ENCODE measurements at places on chromosomes 12 and 14.

DNA sequence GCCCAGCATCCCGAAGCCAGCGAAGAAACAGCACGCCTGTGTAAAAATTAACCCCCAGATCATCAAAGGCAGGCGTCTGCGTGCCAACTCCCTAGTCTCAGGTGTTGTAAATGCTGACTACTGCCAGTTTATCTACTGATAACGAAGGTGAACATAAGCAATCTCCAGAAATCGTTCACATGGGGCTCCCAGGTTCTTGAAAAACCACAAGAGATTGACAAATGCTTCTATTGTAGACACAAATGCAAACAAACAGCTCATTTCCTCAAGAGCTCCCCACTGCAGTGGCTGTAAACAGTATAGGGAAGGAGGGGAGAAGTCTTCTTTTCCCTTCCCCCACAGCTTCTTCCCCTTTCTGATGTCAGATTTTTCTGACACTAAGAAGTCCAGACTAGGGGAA lies 5.3 kb upstream of the PLEKHG3 start:
- no peaks in the 10 kb centered on the region for H3K36me3 ChIP-seq
- DNase-seq, result no peak
- peaks cover 23% of the 10 kb centered on the region for H3K27me3 ChIP-seq

- peak overlapping the region; percentile 99 for H3K27ac ChIP-seq
- no peaks in the 10 kb centered on the region for H3K27me3 ChIP-seq
- no peak for DNase-seq
- peaks cover 4% of the 10 kb centered on the region for H3K36me3 ChIP-seq
- peaks cover 33% of the 10 kb centered on the region for H3K4me1 ChIP-seq
- H3K4me3 ChIP-seq, result peak overlapping the region; percentile 90
Observed at GRCh38 chr12:71664411-71665089, 449 bp downstream of the THAP2 start.

DNA sequence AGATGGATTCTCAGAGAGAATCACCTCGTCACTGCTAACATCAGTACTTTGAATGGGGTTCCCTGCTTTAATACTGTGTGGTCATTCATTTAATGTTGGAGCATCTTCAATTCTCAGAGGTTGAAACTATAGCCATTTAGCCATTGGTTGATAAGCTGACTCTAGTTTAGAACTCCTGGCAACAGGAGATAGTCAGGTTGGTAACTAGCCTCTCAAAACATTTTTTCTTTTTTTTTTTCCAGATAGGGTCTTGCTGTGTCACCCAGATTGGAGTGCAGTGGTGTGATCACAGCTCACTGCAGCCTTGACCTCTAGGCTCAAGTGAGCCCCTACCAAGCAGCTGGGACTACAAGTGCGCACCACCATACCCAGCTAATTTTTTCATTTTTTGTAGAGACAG lies 3.5 kb upstream of the NCKAP5L start:
- no peaks in the 10 kb centered on the region for H3K36me3 ChIP-seq
- no peak for DNase-seq
- H3K4me3 ChIP-seq, result no peak overlapping the region
- no peak overlapping the region for H3K27ac ChIP-seq
- H3K4me1 ChIP-seq, result peaks cover 16% of the 10 kb centered on the region

DNA sequence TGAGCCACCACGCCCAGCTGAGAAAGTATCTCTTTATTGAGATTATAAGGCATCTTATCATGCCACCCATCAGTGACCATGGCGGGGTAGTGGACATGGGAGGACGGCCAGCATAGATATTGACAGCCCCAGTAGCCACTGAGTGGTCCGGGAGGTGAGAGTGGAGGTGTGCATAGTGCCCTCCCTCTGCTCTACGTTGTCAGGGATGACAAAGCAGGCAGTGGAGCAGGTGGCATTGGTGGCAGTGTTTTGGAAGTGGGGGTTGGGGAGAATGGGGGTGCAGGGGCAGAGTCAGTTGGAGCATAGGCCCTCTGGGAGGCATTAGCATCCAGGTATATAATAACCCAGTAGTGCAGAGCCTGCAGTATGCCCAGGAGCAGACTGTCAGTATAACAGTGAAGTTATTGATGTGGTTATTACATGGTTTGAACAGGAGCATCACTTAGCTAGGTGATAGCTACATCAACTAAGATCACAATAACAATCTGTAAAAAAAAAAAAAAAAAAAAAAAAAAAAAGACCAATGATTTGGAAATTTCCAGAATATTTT lies 41.1 kb downstream of the GNG2 start:
- H3K4me3 ChIP-seq, result no peak overlapping the region
- H3K27ac ChIP-seq, result no peak overlapping the region
- no peaks in the 10 kb centered on the region for H3K27me3 ChIP-seq
- peak; percentile 54 for DNase-seq
- peaks cover 8% of the 10 kb centered on the region for H3K36me3 ChIP-seq
- peaks cover 54% of the 10 kb centered on the region for H3K4me1 ChIP-seq

DNA sequence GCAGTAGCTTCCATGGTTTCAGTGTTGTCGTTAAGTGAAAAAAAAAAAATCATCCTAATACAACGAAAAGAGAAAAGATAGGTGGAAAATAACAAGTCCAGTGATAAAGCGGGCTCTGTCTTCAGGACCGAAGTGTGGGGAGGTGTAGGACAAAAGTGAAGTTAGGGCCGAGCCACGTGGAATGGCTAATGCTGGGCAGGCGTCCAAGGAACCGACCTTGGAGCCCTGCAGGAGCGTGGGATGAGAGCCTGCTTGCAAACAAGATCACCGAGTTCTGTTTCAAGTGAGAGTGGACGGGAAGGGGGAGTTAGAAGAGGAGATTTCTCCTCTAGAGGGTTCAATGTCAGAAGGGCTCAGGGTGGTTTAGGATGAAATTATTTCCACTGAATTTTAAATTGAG lies 22.2 kb downstream of the A2ML1 start:
- no peak overlapping the region for H3K4me3 ChIP-seq
- no peak overlapping the region for H3K27ac ChIP-seq
- no peak for DNase-seq

DNA sequence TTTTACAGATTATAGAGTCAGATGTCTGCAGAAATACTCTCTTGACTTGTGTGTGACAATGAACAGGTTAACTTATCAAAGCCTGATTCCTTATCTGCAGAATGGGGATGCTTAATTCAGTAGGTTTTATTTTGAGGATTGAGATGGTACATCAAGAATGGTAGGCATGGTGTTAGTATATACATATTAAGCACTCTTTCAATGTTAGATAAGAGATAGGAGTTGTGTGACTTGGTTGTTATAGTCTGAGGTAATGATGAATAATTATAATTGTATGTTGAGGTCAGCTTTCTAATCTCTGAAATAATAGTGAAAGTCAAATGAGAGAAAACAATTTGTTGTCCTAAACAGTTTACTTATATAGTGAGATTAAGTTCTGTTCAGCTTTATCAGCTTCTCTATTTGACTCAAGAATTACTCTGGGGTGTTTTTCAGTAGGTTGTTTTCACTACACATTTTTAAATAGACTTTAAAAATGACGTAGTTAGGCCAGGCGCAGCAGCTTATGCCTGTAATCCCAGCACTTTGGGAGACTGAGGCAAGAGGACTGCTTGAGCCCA lies 11.9 kb downstream of the PALS1 start:
- H3K27ac ChIP-seq, result no peak overlapping the region
- H3K36me3 ChIP-seq, result no peaks in the 10 kb centered on the region
- no peak for DNase-seq
- no peak overlapping the region for H3K4me3 ChIP-seq

- H3K36me3 ChIP-seq, result no peaks in the 10 kb centered on the region
- no peak overlapping the region for H3K4me3 ChIP-seq
- H3K27ac ChIP-seq, result no peak overlapping the region
- no peaks in the 10 kb centered on the region for H3K4me1 ChIP-seq
Observed at GRCh38 chr14:105141486-105142281, 26.9 kb downstream of the JAG2 start.

- no peak overlapping the region for H3K4me3 ChIP-seq
- H3K36me3 ChIP-seq, result no peaks in the 10 kb centered on the region
- H3K27me3 ChIP-seq, result no peaks in the 10 kb centered on the region
- peaks cover 13% of the 10 kb centered on the region for H3K4me1 ChIP-seq
- no peak for DNase-seq
- no peak overlapping the region for H3K27ac ChIP-seq
Observed at GRCh38 chr14:50670196-50670865, 2.2 kb upstream of the SAV1 start.

DNA sequence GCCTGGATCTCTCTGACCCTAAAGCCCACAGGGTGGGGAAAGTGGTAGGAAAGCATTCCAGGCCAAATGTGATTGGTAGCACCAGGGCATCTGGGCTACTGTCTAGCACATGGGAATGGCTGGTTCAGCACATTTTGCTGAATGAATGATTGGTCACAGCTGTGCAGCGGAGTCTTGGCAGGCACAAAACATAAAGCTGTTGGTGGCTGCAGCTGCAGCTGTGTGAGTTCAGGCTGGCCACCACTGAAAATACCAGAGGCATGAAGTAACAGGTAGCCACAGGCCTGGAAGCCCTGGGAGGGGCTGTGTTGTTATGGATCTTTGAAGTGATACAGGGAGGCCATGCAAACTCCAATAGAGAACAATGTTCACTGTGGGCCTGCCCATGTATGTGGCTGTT lies 72.7 kb downstream of the MYRFL start:
- H3K36me3 ChIP-seq, result no peaks in the 10 kb centered on the region
- no peak for DNase-seq
- H3K4me1 ChIP-seq, result no peaks in the 10 kb centered on the region
- H3K4me3 ChIP-seq, result no peak overlapping the region

DNA sequence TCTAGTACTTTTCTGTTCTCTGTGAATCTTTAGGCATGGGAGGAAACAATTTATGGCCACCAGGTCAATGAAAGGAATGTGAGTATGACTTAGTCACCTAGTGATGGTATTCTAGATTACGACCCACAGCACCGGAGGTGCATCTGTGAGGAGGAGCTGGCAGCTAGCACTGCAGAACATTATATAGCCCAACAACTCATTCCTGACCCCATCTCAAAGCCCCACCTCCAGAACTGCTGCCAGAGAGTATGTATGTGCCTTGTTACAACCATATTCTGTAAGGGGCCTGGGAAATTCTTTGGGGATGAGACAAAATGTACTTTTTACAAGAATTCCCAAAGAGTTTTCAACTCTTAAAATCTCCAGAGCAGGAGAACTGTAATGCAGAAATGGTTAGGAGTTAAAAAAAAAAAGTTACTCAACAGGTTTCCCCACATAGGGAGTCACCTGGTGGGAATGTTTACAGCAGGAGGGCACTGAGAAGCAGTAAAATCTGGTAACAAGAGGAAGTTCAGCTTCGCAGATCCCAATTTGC lies 34.9 kb upstream of the CERS5 start:
- H3K27ac ChIP-seq, result no peak overlapping the region
- peaks cover 8% of the 10 kb centered on the region for H3K36me3 ChIP-seq
- H3K4me1 ChIP-seq, result no peaks in the 10 kb centered on the region
- no peak for DNase-seq
- no peak overlapping the region for H3K4me3 ChIP-seq

GRCh38 chr14:19823765-19824164 lies 20.2 kb downstream of the OR4N2 start:
- no peaks in the 10 kb centered on the region for H3K27me3 ChIP-seq
- H3K36me3 ChIP-seq, result no peaks in the 10 kb centered on the region
- H3K27ac ChIP-seq, result no peak overlapping the region
- no peaks in the 10 kb centered on the region for H3K4me1 ChIP-seq
- DNase-seq, result no peak
- H3K4me3 ChIP-seq, result no peak overlapping the region

- H3K4me3 ChIP-seq, result no peak overlapping the region
- DNase-seq, result no peak
- H3K4me1 ChIP-seq, result no peaks in the 10 kb centered on the region
Observed at GRCh38 chr14:101980700-101981099, 16.3 kb downstream of the DYNC1H1 start.

GRCh38 chr12:124007826-124008570 lies 35.0 kb downstream of the ZNF664 start:
- no peaks in the 10 kb centered on the region for H3K27me3 ChIP-seq
- DNase-seq, result no peak
- no peak overlapping the region for H3K27ac ChIP-seq
- no peak overlapping the region for H3K4me3 ChIP-seq
- peaks cover 25% of the 10 kb centered on the region for H3K4me1 ChIP-seq

- no peaks in the 10 kb centered on the region for H3K4me1 ChIP-seq
- no peaks in the 10 kb centered on the region for H3K36me3 ChIP-seq
- no peak for DNase-seq
Observed at GRCh38 chr12:30845676-30846075, 80.9 kb upstream of the TSPAN11 start.

DNA sequence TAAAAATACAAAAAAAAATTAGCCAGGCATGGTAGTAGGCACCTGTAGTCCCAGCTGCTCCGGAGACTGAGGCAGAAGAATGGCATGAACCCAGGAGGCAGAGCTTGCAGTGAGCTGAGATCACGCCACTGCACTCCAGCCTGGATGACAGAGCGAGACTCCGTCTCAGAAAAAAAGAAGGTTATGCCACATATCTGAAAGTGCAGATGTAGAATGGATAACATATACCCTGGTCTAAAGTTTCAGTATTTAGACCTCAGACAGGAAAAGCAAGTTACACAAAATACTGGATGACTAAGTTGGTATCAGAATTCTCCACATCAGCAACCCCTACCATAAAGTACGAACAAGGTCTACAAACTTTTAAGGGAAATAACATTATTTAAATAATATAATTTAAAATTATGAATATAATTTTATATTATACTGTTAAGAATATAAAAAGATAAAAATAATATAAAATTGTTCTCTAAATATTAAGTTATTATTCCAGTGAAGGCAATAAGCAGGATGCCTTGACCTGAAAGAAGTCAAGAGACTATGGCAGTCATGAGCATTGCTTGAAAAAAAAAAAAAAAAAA lies 169.9 kb downstream of the CRADD start:
- H3K27ac ChIP-seq, result no peak overlapping the region
- H3K4me1 ChIP-seq, result no peaks in the 10 kb centered on the region
- no peaks in the 10 kb centered on the region for H3K27me3 ChIP-seq
- no peaks in the 10 kb centered on the region for H3K36me3 ChIP-seq
- H3K4me3 ChIP-seq, result no peak overlapping the region
- DNase-seq, result no peak

DNA sequence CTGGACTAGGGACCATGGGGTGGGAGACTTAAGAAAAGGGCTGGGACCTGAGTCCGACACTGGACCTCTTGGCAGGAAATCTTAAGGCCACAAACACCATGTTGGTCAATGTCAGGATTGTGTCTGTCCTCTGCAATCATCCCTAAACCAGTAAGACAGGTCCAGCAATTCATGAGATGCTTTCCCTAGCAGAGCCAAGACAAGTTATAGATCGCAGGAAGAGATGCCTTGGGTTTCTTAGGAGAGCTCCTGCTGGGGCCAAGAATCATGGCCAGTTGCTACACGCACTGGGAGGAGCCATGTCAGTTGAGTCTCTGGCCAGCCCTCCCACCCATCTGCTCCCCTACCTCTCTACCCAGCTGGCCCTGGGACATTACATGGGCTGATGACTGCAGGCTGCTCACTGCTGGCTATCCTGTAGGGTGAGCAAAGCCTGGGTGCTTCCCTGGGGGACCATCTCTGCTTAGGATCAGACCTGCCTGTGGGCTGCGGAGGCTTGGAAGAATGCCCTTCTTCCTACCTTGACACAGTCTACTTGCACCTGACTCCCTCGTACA lies 14.2 kb downstream of the PLEKHH1 start:
- no peak for DNase-seq
- no peak overlapping the region for H3K4me3 ChIP-seq
- no peaks in the 10 kb centered on the region for H3K36me3 ChIP-seq
- H3K27me3 ChIP-seq, result no peaks in the 10 kb centered on the region
- no peak overlapping the region for H3K27ac ChIP-seq

- H3K4me3 ChIP-seq, result no peak overlapping the region
- DNase-seq, result no peak
- H3K27ac ChIP-seq, result no peak overlapping the region
Observed at GRCh38 chr14:51479584-51480325, 172.0 kb upstream of the FRMD6 start.

- H3K36me3 ChIP-seq, result no peaks in the 10 kb centered on the region
- H3K27ac ChIP-seq, result no peak overlapping the region
- peaks cover 42% of the 10 kb centered on the region for H3K4me1 ChIP-seq
- H3K4me3 ChIP-seq, result no peak overlapping the region
- no peak for DNase-seq
Observed at GRCh38 chr12:79921786-79922185, 13.1 kb downstream of the PPP1R12A start.

All from CD8-positive, alpha-beta memory T cell (primary cell).